HL-60 (cell line): ENCODE measurements at places on chromosomes 7 and 10.

DNA sequence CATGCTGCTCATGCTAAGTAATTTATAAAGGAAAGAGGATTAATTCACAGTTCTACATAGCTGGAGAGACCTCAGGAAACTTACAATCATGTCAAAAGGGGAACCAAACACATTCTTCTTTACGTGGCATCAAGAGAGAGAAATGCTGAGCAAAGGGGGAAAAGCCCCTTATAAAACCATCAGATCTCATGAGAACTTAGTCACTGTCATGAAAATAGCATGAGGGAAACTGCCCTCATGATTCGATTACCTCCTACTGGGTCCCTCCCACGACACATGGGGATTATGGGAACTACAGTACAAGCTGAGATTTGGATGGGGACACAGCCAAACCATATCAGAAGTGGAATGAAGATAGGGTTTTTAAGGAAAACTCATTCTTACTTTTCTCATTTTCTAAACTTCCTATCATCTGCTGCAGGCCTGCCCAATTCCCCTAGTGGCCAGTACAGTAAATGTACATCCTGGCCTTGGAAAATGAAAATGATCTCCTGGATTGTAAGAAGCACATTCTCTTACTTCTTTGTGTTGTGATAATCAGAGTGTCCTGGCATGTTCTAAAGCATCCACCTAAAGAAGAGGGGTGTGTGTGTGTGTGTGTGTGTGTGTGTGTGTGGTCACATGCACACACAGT is 421.5 kb downstream of the LRMDA start:
- no peak for DNase-seq

DNA sequence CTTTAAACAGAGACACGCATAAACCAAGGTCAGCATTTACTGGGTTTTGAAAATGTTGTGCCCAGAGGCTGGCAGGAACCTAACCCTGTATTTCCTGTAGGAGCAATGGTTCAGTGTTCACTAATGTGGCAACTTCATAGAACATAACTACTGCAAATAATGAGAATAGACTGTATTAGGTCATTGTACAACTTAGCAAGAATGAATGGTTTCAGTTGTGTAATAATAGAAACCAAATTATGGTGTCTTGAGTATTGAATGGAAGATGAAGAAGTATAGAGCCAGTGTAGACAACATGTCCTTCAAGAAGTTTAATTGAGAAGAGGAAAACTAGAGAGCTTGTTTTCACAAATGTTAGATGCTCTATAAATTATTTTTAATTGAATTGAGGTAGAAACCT is 172.5 kb downstream of the BUB3 start:
- DNase-seq: no peak

DNA sequence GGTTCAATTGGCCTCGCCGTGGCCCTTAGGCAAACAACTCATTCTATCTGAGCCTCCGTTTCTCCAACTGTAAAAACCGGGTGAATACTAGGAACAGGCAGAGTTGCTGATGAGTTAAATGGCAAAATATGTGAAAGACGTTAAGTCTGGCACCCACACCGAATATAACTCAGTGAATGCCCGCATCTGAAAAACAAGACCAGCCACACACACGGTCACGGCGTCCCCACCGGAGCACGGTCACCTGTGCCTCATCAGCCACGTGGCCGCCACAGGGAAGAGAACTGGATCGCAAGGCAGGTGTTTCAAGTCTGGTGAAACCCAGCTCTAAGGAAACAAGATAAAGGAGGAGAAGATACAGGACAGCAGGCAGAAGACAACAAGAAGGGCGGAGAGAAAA is 20.4 kb downstream of the PRKAG2 start:
- DNase-seq: no peak

DNA sequence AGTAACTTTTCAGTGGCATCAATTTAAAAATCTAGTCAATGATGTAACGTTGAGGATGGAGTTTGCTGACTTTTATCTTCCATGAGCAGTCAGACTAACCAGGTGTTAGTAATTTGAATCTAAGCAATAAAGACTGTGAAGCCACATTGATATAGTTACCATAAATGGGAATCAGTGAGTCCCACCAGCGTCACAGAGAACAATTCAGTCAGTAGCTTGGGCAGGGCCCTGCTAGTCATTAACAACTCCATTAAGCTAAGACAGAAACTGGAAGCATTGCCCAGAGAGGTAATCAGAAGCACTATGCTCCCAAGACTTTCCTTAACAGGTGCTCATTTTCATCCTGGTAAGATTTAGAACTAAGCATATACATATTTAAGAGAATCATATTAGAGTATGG is 315.1 kb downstream of the PCDH15 start:
- no peak for DNase-seq

DNA sequence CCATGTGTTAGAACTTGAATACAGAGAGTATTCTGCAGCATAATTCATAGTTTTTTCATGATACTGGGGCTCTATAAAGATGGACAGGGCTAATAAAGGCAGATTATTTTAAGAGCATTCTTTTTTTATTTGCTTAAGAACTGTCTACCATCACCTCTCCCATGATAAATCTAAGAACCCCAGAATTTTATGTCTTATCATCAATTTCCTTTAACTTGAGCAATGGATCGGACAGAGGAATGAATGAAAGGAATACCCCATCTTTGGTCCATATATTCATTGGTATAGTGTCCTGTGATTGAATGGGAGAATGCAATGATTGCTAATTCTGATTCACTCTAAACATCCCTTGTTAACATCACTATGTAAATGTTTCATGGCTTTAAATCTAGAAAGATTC is 946.3 kb upstream of the LRRN3 start:
- DNase-seq: no peak

- no peak for DNase-seq
These were observed 259.6 kb downstream of the RPS24 start for GRCh38 chr10:78292982-78293865.

DNA sequence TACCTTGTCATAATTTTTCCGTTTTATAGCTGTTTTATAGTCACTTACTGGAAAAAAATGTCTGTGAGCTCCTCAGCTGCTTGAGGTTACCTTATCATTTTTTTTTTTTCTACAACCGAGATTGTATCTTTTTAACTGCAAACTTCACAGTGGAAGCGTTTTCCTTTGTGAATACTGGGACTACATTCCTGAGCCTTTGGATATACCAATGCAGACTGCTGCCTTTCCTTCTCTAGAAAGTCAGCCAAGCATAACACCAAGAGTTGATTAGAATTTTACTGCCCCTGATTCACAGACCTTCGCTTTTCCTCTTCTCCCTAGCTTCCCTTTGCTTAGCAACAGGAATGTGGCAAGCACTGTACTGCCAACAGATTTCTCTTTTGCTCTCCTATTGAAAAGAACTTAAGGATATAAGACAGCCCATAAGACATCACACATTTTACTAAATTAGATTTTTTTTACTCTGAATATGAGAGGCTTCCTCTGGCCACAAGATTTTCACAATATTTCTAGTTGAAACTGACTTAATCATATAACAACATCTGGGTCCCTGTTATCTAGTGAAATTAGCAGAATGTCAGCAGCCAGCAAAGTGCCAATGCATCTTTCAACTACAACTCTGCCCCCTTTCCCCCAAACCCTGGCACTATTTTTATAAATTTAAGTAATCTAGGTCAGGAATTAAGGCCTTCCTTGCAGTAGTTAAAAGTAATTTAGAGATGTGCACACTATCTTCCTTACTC is 170.6 kb downstream of the PRKG1 start:
- DNase-seq: no peak
